Left ventricle myocardium inferior (tissue), 1 donor: ENCODE measurements at places on chromosomes 2 and 18. TPM values are rescaled to one million over a fixed set of nuclear protein-coding genes. Genes with fewer than 3 reads are reported as not detected.

SRD5A2 gene
- total RNA-seq, result not detected

RGPD3 gene
- not detected for total RNA-seq

STPG4 gene
- total RNA-seq, result not detected

FSIP2 gene
- total RNA-seq, result 0.05 TPM

C2orf15 gene
- total RNA-seq, result not detected

IL36B gene
- not detected for total RNA-seq

NEURL3 gene
- not detected for total RNA-seq
